Daoy (cell line): ENCODE measurements at places on chromosomes 16 and 17. TPM values are rescaled to one million over a fixed set of nuclear protein-coding genes. Genes with fewer than 3 reads are reported as not detected.

The PRSS27 gene
- total RNA-seq, result 0.06 TPM in 1 of 2 replicates, not detected in the other

GRCh38 chr17:43907998-43908721 lies 824 bp upstream of the MPP2 start:
- peak; percentile 50 for DNase-seq

DNA sequence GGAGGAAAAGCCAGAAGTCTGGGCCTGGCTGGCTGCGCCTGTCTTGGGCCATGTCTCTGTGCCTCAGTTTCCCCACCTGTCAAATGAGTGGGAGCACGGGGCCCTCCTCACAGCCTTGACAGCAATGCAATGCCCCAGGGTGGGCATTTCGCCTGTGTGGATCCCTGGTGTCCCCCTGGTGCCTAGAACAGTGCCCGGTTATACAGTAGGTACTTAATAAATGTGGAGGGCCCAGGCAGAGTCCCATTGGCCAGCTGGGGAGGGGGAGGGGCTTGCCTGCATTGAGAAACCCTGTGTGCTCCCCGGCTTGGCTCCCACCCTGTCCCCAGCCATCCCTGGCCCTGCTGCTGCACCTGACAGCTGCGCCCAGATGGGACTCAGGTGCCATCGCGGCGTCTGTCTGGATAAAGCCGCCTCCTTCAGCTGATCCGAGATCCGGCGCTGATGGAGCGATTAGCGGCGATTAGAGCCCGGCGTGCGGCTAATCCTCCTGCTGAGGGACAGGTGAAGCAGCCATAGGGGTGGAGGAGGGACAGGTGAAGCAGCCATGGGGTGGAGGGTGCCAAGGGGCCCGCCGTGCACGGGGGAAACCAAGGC lies 12.4 kb downstream of the ZFPM1 start:
- DNase-seq, result no peak

The DOC2B gene
- 3.7 and 8.5 TPM in 2 replicates for total RNA-seq

- peak; percentile 63 for DNase-seq
Measured at GRCh38 chr17:64418506-64419339, 28.1 kb upstream of the PECAM1 start.

- no peak for DNase-seq
Measured at GRCh38 chr17:57910462-57911420, 44.5 kb downstream of the CUEDC1 start.

DNA sequence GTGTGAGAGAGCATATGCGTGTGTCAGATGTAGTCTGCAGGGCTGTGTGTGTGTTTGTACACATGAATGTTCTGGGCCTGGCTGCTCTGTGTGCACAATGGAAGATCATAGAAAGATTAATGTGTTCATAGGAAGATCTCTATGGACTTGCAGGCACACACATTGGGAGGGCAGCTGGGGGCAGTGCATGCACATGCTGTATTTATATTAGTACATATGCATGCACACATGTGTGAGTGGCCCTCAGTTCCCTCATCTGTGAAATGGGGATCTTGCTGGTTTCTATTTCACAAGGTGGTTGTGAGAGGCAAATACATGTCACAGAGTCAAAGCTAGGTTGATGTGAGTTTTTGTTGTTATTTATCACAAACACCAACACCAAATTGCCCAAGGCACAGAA lies 2.1 kb downstream of the CA7 start:
- no peak for DNase-seq

The GLG1 gene
- 31.4 and 34.5 TPM in 2 replicates for total RNA-seq

The GNG13 gene
- total RNA-seq, result not detected in 2 replicates

The SEPHS2 gene
- 5.0 and 6.4 TPM in 2 replicates for total RNA-seq

GRCh38 chr17:6712854-6713129 lies 377 bp downstream of the SLC13A5 start:
- no peak for DNase-seq

DNA sequence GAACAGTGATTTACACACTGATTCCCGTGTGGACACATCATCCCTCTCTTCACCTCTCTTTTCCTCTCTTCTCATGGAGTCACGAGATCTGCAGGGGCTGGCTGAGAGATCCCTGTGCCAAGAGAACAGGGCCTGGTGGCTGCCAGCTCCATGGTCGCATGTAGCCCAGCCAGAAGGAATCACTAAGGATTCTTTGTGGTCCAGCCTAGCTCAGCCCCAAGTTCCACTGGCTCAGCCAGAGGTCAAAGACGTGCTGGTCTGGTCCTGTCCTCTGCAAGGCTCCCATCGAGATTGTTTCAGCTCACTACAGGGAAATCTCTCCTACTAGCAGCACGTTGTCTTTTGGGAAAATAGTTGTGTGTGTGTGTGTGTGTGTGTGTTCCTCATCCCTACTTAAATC lies 66.4 kb downstream of the NDEL1 start:
- no peak for DNase-seq

GRCh38 chr16:72502594-72503005 lies 330.6 kb upstream of the PMFBP1 start:
- DNase-seq, result no peak

GRCh38 chr16:81551151-81551808 lies 106.7 kb downstream of the CMIP start:
- peak; percentile 80 for DNase-seq

- peak; percentile 25 for DNase-seq
Measured at GRCh38 chr17:44793885-44794842, 35.4 kb downstream of the ADAM11 start.

DNA sequence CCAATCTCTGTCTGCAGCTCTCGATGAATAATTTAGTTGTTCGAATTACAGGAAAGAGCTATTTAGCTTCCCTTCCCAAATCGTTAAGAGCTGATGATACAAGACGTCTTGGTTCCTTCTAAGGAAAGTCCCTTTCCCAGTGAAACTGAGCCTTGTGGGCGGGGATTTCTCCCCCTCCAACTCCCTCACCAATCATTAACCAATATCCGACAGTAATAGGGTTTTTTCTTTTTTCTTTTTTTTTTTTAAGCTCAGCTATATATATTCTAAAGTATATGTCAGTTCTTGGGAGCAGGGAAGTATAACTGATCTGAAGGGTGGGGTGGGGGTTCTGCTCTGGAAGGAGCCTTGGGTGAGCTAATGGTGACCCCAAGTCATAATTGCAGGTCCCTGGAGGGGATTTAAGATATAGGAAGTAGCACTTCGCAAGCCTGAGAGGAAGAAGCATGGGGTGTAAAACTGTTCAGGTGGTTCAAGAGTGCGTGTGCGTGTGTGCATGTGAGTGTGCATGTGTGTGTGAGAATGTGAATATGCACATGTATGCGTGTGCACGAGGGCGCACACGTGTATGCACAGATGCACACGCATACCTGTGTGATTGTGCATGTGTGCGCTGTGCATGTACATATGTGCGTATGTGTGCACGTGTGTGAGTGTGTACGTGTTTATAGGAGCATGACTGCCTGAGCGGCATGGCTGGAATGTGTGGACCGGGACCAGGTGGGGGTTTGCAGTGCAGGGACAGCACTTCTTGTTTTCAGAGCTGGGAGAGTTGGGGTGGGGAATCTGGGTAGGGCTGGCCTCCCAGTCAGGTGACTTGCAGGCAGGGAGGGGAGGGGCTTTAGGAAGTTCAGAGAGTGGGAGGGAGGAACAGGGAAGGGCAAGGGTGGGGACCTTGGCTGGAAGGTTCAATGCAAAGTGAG lies 42.7 kb downstream of the SOCS3 start:
- peak; percentile 51 for DNase-seq

- no peak for DNase-seq
Measured at GRCh38 chr16:77277141-77277540, 77.9 kb downstream of the SYCE1L start.

DNA sequence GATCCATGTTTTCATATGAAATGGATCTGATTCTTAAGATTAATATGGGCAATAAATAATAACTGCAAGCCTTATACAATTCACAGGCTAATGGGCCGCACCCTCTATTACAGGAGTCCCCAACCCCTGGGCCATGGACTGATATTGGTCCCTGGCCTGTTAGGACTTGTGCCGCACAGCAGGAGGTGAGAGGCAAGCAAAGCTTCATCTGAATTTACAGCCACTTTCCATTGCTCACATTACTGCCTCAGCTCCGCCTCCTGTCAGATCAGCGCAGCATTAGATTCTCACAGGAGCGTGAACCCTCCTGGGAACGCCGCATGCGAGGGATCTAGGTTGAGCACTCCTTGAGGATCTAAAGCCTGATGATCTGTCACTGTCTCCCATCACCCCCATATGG lies 26.8 kb downstream of the METTL16 start:
- DNase-seq, result no peak

DNA sequence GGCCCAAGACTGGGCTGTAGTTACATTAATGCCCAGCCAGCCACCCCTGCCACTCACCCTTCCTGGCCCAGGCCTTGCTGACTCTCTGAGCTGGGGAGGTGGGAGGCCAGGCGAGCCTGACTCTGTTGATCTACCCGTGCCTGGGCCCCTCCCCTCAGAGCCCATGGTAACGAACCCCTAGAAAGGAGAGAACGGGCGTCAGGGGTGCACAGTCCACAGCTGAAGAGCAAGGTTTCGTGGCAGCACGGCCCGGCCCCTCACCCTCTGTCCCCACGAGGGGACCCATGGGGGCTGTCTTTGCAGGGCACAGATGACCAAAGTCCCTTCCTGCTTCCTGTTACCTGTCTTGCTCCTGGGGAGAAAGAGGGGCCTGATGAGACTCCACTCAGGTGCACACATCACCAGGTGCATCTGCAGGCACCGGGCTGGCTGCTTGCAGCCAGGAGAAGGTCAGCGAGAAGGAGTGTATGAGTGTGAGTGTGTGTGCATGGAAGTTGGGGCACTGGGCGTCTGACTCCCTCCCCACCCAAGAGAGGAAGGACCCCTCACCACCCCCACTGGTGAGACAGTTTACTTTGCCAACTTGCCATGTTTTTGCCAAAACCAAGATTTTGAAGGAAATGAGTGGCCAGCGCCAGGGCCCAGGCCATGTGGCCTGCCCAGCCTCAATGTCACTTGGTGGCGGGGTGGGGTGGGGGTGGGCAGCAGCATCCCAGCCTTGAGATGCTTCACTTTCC lies 359.1 kb downstream of the SEC14L1 start:
- no peak for DNase-seq

DNA sequence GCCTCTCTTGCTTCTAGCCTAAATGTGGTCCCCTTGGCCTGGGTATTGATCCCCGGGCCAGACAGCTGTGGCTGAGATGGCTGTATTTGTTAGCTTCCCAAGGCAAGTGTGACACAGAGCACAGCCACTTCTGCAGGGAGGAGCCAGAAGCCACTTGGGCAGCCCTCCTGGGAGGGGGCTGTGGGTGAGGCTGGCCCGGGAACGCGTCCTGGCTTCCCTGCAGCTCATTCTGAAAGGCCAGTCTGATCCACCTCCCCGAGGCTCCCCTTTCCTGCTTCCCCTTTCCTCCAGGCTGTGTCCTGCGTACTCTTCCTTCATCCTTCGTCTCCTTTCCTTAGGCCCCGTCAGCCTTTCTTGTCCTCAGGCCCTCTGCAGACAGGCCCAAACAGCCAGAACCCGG lies 8.0 kb downstream of the SERPINF2 start:
- DNase-seq, result no peak

The HBA1 gene
- not detected in 2 replicates for total RNA-seq

GRCh38 chr17:18988546-18989173 lies 15.9 kb downstream of the FAM83G start:
- no peak for DNase-seq

GRCh38 chr17:21164216-21164615 lies 37.5 kb downstream of the DHRS7B start:
- DNase-seq, result no peak

DNA sequence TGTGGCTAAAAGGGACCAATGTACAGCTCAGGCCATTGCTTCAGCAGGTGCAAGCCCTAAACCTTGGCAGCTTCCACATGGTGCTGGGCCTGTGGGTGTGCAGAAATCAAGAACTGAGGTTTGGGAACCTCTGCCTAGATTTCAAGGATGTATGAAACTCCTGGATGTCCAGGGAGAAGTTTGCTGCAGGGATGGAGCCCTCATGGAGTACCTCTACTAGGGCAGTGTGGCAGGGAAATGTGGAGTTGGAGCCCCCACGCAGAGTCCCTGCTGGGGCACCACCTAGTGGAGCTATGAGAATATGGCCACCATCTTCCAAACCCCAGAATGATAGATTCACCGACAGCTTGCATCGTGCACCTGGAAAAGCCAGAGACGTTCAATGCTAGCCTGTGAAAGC lies 13.0 kb downstream of the EFCAB5 start:
- DNase-seq, result no peak

DNA sequence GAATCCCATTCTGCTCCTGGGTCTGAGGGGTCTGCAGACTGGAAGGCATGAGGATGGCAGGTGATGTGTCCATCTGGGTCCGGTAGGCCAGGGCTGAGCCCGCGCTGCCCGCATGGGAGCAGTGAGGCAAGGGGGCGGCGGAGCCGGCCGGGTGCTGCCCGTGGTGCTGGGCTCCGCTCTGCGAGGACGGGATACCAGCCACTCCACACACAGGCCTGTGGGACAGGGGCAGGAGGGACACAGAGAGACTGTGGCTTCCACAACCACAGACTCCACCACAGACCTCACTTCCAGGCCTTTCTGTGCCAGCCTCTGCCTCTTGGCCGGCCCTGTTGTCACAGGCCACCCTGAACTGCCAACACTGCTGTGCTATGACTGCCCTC lies 25.4 kb downstream of the MAP1LC3B start:
- no peak for DNase-seq

GRCh38 chr17:8155996-8156245 lies 3.7 kb upstream of the PER1 start:
- no peak for DNase-seq

DNA sequence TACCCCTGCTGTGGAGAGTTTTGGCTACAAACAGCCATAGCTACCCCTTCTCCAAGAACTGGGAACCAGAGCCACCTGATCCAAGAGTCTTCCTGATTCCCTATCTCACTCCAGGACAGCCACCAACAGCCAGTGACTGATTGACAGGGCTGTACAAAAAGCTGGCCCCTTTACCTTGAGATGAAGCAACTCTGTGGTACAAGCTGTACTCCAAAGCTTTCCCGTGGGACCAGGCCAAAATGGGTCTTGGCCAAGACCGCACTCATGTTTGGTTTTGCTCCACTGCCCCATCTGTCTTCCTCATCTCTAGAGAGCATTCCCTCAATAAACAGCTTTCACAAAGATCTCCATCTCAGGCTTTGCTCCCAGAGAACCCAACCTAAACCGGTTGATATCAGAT lies 43.6 kb downstream of the RNF157 start:
- DNase-seq, result no peak

DNA sequence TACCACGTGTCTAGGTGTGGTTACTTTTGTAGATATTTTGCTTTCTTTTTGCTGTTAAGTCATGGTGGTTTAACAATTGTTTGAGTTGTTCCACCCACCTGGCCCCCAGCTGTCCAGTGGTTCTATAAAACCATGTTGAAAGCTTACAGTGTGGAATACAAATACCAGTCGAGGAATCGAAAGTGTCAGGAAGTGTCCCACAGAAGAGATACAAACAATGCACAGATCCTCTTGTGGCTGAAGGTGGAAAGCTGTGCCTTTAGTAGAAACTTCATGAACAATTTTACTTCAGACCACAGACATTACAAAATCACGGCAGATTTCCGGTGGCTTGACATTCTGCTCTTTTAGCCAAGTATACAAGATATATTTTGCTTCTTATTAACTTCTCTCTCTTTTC lies 782.4 kb upstream of the SOX9 start:
- DNase-seq, result peak; percentile 67
